ENCODE measurements at places on chromosomes 1 and 21.
A peak's percentile ranks its signal among the peaks of the same experiment; 100 is the strongest.

DNA sequence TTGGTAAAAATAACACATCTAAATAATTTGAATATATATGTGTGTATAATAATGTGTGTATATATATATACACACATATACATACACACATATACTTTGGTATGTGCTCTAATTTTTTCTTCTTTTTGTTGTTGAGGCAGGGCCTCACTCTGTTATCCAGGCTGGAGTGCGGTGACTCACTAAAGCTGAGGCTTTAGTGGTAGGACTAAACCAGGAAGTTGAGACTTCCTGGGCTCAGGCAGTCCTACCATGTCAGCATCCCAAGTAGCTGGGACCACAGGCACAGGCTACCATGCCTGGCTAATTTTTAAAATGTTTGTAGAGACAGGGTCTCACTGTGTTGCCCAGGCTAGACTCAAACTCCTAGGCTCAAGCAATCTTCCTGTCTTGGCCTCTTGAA, 46.7 kb upstream of the CXADR start:
- H3K4me1 ChIP-seq, result no peaks in the 10 kb centered on the region
- no peak for DNase-seq
- no peak overlapping the region for H3K4me3 ChIP-seq
- no peaks in the 10 kb centered on the region for H3K36me3 ChIP-seq

DNA sequence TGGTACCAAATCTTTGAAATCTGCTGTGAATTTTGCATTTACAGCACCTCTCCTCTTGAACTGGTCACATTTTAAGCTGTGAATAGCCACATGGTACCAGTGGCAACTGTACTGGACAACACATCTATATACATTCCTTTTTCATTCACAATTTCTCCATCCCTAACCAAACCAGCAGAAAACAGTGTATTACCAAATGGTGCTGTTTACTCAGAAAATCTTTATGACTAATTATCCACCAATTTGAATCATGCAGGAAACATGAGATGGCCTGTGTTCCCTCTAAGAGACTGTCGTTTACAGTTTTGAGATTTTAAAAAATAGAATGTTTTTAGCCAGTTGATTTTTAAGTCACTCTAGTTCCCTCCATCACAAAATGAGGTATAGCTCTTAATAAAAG, 17.6 kb upstream of the CCT8 start:
- no peak overlapping the region for H3K4me3 ChIP-seq
- peak overlapping the region; percentile 61 for H3K27ac ChIP-seq
- no peak for DNase-seq
- H3K27me3 ChIP-seq, result no peaks in the 10 kb centered on the region
- no peaks in the 10 kb centered on the region for H3K36me3 ChIP-seq

GRCh38 chr1:246506367-246506673, 759 bp downstream of the SMYD3 start:
- peak overlapping the region; percentile 95 for H3K4me3 ChIP-seq
- H3K36me3 ChIP-seq, result no peaks in the 10 kb centered on the region
- no peak for DNase-seq
- no peaks in the 10 kb centered on the region for H3K27me3 ChIP-seq

- H3K27ac ChIP-seq, result peak overlapping the region; percentile 46
- H3K27me3 ChIP-seq, result no peaks in the 10 kb centered on the region
- H3K4me1 ChIP-seq, result no peaks in the 10 kb centered on the region
- peak overlapping the region; percentile 59 for H3K4me3 ChIP-seq
- no peak for DNase-seq
These were observed 67.3 kb upstream of the AKT3 start for GRCh38 chr1:243917177-243917862.

DNA sequence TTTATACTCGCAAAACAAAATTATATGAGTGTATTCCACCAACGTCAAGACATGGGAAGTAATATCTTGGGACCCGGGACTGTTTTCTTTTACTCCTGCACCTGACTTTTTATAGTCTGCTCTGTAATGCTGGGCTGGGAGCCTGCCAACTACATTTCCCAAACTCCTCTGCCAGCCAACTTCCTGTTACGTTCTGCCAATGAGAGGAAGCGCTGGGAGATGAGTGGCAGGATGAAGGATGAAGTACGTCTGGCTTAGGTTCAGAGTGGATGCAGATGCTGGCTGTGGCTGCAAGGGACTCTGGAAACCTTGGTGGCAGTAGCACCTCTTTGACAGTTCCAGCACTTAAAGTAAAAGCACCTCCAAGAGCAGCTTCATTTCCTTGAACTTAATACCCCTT, 59.6 kb downstream of the USP24 start:
- H3K36me3 ChIP-seq, result peaks cover 64% of the 10 kb centered on the region
- no peak overlapping the region for H3K27ac ChIP-seq
- DNase-seq, result no peak
- H3K4me1 ChIP-seq, result no peaks in the 10 kb centered on the region

- no peak for DNase-seq
- no peaks in the 10 kb centered on the region for H3K27me3 ChIP-seq
- H3K27ac ChIP-seq, result no peak overlapping the region
- no peak overlapping the region for H3K4me3 ChIP-seq
These were observed 14.0 kb downstream of the KDM5B start for GRCh38 chr1:202794051-202794740.

DNA sequence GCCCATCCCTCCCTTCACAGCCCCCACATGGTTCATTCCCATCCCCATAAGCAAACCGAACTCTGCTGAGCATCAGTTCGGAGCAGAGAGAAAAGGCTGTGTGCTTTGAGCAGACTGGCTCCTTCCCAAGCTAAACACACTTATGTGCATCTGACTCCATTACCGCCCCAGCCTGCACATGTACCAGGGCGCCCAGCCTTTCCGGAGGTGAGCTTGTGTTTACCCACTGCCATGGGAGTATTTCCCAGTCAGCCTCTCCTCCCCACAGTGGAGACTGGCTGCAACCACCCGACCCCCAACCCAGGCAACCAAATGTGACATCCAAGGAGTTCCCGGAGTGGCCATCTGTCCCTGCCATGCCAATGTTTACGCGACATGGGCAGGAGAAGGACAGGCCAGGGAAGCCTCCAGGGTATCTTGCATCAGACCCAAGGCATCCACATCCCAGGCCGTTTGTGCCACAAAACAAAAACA, 9.4 kb downstream of the TIAM1 start:
- no peak for DNase-seq
- H3K4me3 ChIP-seq, result no peak overlapping the region
- no peaks in the 10 kb centered on the region for H3K36me3 ChIP-seq
- H3K27me3 ChIP-seq, result no peaks in the 10 kb centered on the region
- no peak overlapping the region for H3K27ac ChIP-seq

- peaks cover 13% of the 10 kb centered on the region for H3K4me1 ChIP-seq
- H3K27me3 ChIP-seq, result no peaks in the 10 kb centered on the region
- no peaks in the 10 kb centered on the region for H3K36me3 ChIP-seq
- DNase-seq, result no peak
- peak overlapping the region; percentile 87 for H3K27ac ChIP-seq
These were observed 776 bp downstream of the KDM1A start for GRCh38 chr1:23019863-23020625.

DNA sequence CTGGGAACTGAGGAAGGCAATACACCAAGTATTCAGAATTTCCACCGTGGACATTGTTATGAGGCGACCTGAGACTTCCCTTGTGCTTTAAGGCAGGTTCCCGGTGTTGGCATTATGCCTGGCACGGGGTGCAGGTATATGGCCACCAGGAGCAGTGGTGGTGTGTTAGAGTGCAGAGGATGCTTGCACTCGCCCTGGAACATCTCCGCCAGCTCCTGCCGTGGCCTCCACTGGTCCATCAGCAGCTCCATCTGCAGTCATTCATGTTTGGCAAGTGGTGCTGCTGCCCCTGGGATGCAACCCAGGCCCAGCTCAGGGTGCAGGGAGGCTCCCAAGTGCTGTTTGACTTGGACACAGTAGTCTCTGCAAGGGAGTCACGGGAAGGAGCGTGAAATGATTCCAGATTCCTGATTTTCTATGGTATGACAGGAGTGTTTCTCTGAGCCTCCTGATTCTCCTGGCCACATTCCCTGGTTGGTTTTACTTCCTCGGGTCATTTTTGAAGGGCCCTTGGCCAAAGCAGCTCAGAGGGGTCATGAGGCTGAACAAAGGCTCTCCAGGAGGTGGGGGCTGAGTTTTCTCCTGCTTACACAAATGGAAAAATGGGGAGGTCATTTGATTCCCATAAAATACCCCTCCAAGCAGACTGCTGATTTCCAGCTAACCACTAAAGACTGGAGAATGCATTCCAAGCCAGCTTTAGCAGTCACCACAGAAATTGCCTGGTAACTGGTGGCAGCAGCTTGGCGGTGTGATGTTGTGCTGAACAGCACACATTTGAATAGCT, 60.4 kb upstream of the PSEN2 start:
- H3K27ac ChIP-seq, result no peak overlapping the region
- no peaks in the 10 kb centered on the region for H3K27me3 ChIP-seq

- H3K27me3 ChIP-seq, result no peaks in the 10 kb centered on the region
- no peaks in the 10 kb centered on the region for H3K36me3 ChIP-seq
- H3K27ac ChIP-seq, result no peak overlapping the region
- H3K4me1 ChIP-seq, result no peaks in the 10 kb centered on the region
- no peak for DNase-seq
These were observed 151.1 kb downstream of the NTNG1 start for GRCh38 chr1:107291987-107292386.

- no peak overlapping the region for H3K4me3 ChIP-seq
- H3K36me3 ChIP-seq, result no peaks in the 10 kb centered on the region
- H3K27ac ChIP-seq, result no peak overlapping the region
- DNase-seq, result no peak
These were observed 7.9 kb downstream of the DISC1 start for GRCh38 chr1:231634323-231635013.

DNA sequence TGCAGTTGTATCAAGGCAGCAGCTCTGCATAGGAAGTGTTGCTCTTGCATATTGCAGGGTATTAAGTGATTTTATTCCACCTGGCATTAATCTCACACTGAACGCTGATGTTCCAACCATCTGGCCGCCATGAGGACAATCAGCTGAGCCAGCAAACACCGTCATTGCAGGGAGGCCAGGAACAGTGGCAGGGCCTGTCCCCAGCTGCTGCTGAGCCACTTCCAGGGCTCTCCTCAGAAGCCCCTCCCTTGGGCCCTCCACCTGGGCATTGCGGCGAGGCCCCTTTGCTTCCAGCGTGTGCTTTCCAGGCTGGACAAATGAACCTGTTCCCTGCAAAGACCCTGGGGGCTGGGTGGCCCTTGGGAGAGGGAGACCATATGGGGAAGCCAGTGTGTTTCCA, 171.6 kb upstream of the C1orf174 start:
- H3K4me1 ChIP-seq, result no peaks in the 10 kb centered on the region
- H3K4me3 ChIP-seq, result no peak overlapping the region
- H3K27ac ChIP-seq, result no peak overlapping the region
- peaks cover 38% of the 10 kb centered on the region for H3K27me3 ChIP-seq
- DNase-seq, result peak; percentile 32

DNA sequence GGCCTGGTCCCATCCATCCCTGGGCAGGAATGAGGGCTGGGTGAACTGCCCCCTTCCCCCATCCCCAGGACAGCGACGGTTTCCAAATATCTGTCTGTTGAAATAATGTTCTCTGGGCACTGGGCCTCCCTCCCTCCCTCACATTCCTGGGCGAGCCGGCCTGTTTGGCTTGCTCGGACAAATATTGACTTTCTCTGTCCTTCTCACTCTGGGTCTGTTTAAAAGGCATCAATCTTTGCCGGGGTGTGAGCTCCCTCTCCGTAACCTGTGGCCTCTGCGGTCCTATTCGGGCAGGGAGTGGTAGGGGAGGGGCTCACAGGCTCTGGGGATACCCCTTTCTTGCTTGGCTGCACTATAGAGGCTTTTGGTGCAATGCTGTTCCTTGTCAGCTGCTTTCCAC, 40.2 kb downstream of the FOXD2 start:
- H3K4me1 ChIP-seq, result peaks cover 15% of the 10 kb centered on the region
- no peaks in the 10 kb centered on the region for H3K27me3 ChIP-seq
- DNase-seq, result no peak
- H3K4me3 ChIP-seq, result no peak overlapping the region

DNA sequence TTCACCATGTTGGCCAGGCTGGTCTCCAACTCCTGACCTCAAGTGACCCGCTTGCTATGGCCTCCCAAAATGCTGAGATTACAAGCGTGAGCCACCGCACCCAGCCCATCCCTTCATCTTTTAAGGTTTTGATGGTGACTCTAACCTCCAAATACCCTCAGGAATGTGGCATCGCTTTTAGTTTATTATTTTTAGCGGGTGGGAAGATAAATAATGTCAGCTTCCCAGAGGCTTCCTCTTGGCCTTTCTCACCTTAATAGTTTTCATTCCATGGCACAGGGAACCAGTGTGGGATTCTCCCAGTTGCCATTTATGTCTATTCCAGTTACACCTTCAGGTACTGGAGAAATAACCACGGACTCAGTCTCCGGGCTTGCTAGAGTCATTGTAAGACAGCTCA, 92.1 kb upstream of the LRRN2 start:
- no peaks in the 10 kb centered on the region for H3K36me3 ChIP-seq
- H3K27ac ChIP-seq, result no peak overlapping the region
- DNase-seq, result no peak
- H3K27me3 ChIP-seq, result no peaks in the 10 kb centered on the region
- no peaks in the 10 kb centered on the region for H3K4me1 ChIP-seq
- H3K4me3 ChIP-seq, result no peak overlapping the region

DNA sequence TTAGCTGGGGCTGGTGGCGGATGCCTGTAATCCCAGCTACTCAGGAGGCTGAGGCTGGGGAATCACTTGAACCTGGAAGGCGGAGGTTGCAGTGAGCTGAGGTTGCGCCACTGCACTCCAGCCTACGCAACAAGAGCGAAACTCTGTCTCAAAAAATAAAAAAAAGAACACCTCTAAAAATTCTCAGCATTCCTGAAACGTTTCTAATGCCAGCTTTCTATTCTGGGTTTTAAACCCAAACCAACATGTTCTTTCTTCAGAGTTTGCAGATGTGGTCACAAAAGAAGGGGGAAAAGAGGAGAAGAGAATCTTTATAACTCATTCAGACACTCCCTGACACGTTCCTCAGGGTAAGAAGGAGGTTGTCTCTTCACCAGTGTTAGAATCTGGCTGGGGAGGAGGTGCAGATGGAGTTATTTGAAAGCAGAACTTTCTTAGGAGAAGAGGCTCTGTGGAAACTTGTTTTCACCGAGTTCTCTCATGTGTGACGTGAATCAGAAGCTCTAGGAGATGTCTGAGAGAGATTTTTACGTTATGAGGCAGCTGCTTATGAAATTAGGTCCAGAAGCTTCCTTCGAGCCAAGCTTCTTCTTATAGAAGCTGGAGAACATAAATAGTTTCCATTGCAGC, 17.8 kb upstream of the CNR2 start:
- peak overlapping the region; percentile 39 for H3K4me3 ChIP-seq
- no peaks in the 10 kb centered on the region for H3K27me3 ChIP-seq
- no peak for DNase-seq

DNA sequence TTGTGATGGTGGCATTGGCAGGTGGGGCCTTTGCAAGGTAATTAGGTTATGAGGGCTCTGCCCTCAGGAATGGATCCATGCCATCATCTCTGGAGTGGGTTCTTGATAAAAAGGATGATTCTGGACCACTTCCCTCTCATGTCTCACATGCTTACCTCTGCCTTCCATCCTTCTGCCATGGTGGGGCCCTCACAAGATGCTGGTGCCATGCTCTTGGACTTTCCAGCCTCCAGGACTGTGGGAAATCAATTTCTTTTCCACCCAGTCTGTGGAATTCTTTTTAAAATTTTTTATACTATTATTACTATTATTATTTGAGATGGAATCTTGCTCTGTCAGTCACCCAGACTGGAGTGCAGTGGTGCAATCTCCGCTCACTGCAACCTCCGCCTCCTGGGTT, 57.3 kb downstream of the ACBD3 start:
- no peaks in the 10 kb centered on the region for H3K4me1 ChIP-seq
- no peaks in the 10 kb centered on the region for H3K36me3 ChIP-seq
- peaks cover 19% of the 10 kb centered on the region for H3K27me3 ChIP-seq
- H3K27ac ChIP-seq, result no peak overlapping the region
- H3K4me3 ChIP-seq, result no peak overlapping the region
